ENCODE measurements at places on chromosomes 7 and 10. TPM values are rescaled to one million over a fixed set of nuclear protein-coding genes. Genes with fewer than 3 reads are reported as not detected.

PCLO gene
- total RNA-seq: 0.78 TPM

FKBP9 gene
- total RNA-seq: 196 TPM

CRTAC1 gene
- 4.3 TPM for total RNA-seq

MLXIPL gene
- total RNA-seq: 6.4 TPM

OAT gene
- 83.7 TPM for total RNA-seq

PIP gene
- total RNA-seq: not detected

CALCR gene
- not detected for total RNA-seq

PLAC9 gene
- total RNA-seq: 42.7 TPM

LGI1 gene
- total RNA-seq: 4.7 TPM

ANKRD26 gene
- 8.0 TPM for total RNA-seq

SMO gene
- total RNA-seq: 8.7 TPM

SUGCT gene
- total RNA-seq: 15.2 TPM

C10orf105 gene
- not detected for total RNA-seq

SLC18A2 gene
- 1.8 TPM for total RNA-seq

SPDYE18 gene
- not detected for total RNA-seq

PTPN20 gene
- 6.6 TPM for total RNA-seq

PPP1R3C gene
- 241 TPM for total RNA-seq

SUN3 gene
- not detected for total RNA-seq

HOGA1 gene
- total RNA-seq: 12.3 TPM

OLAH gene
- 2.5 TPM for total RNA-seq

TDRD1 gene
- not detected for total RNA-seq

C1QL3 gene
- not detected for total RNA-seq

ELN gene
- total RNA-seq: 3,836 TPM

ACSM6 gene
- total RNA-seq: not detected

GBX1 gene
- total RNA-seq: not detected

ADAMTS14 gene
- not detected for total RNA-seq

ATOH7 gene
- total RNA-seq: not detected

EBLN1 gene
- total RNA-seq: not detected

SMIM30 gene
- 23.7 TPM for total RNA-seq

IFIT2 gene
- total RNA-seq: 17.1 TPM

COL28A1 gene
- 3.0 TPM for total RNA-seq

PTPRZ1 gene
- total RNA-seq: 11.7 TPM

CLEC5A gene
- 3.7 TPM for total RNA-seq

SPDYE11 gene
- not detected for total RNA-seq

GFRA1 gene
- total RNA-seq: 5.8 TPM

MMD2 gene
- not detected for total RNA-seq

SORCS3 gene
- not detected for total RNA-seq

LEP gene
- not detected for total RNA-seq

CPEB3 gene
- 6.8 TPM for total RNA-seq

CRHR2 gene
- total RNA-seq: 0.21 TPM

ITGB8 gene
- 9.5 TPM for total RNA-seq

UMAD1 gene
- 12.9 TPM for total RNA-seq

LAMB4 gene
- total RNA-seq: not detected

SPOCK2 gene
- 3.5 TPM for total RNA-seq

VIPR2 gene
- total RNA-seq: 18.3 TPM

CRYGN gene
- total RNA-seq: not detected

PLAU gene
- 8.1 TPM for total RNA-seq

GRID2IP gene
- 0.14 TPM for total RNA-seq

CDK1 gene
- 0.71 TPM for total RNA-seq

UBE2D4 gene
- 35.1 TPM for total RNA-seq

AGMO gene
- 0.85 TPM for total RNA-seq

TWNK gene
- total RNA-seq: 16.6 TPM

ENKUR gene
- total RNA-seq: not detected

CCDC172 gene
- not detected for total RNA-seq

SFRP4 gene
- 81.6 TPM for total RNA-seq

GIMAP5 gene
- total RNA-seq: 55.0 TPM

Measured in thoracic aorta (tissue), 2 donors.